Right renal cortex interstitium (tissue), 3 donors: ENCODE measurements at places on chromosomes 16 and 17.

- DNase-seq, result no peak
Observed at GRCh38 chr16:14132696-14133048, 61.6 kb downstream of the MRTFB start.

DNA sequence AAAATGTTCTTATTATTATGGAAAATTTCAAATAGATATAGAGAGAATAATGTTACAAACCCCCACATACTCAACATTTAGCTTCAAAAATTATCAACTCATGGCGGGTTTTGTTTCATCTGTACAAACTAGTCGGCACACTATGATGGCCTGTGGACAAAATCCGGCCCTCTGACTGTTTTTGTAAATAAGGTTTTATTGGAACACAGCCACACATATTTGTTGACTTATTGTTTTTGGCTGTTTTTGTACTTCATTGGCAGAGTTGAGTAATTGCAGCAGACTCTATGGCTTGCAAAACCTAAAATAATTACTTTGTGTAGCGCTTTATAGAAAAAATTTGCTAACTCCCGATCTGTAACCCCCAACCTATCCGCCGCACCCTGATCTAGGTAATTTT lies 41.4 kb upstream of the CLEC18A start:
- no peak for DNase-seq

- DNase-seq, result peak; percentile 18
Observed at GRCh38 chr17:38322156-38322779, 21.5 kb downstream of the GPR179 start.

DNA sequence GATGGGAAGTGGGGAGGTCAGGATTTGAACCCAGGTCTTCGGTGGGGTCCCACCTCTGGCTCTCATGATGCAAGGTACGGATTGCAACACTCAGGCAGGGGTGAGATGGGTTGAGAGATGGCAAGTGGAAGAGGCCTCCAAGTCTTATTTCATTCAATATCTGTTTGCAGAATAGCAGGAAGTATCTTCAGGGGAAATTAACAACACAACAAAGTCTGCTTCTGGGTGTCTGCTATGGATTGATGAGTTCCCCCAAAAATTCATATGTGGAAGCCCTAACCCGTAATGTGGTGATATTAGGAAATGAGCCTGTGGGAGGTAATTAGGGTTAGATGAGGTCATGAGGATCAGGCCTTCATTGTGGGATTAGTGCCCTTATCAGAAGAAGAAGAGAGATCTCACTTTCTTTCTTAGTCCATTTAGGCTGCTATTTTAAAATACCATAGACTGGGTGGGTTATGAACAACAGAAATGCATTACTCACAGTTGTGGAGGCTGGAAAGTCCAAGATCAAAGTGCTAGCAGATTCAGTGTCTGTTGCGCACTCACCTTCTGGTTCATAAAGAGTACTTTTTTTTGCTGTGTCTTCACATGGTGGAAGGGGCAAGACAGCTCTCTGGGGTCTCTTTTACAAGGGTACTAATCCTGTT lies 4.4 kb upstream of the CD300H start:
- no peak for DNase-seq

DNA sequence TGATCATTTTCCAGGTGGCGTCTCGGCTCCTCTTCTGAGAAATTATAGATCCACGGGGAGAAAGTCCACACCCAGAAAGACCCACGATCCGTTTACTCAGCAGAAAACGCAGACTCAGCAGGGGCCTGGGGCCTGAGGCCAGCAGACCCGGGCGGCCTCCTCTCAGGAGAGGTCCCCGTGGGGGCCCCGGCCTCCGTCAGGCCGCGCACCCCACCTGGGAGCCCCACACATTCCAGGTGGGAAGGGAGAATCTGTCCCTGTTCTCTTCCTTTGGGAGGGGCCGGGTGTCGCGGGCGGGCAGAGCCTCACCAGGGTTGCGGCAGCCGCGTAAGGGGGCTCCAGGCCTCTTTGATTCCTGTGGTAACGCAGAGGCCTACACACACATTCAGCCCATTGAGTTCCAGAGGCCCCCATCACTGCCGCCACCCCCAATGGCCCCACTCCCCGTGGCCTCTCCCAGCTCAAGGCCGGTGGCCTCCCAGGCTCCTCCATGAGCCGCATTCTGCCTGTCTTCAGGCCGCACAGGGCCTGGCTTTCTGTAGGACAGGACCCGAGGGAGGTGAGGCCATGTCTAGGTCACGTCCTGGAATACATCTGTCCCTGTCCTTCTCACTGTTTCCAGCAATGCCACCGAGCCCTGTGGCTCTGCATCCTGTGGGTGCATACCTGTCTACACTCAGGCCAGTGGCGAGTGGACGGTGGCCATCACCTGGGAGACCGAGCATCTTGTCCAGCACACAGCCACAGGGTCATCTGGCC lies 1.6 kb upstream of the IGFALS start:
- DNase-seq, result no peak

DNA sequence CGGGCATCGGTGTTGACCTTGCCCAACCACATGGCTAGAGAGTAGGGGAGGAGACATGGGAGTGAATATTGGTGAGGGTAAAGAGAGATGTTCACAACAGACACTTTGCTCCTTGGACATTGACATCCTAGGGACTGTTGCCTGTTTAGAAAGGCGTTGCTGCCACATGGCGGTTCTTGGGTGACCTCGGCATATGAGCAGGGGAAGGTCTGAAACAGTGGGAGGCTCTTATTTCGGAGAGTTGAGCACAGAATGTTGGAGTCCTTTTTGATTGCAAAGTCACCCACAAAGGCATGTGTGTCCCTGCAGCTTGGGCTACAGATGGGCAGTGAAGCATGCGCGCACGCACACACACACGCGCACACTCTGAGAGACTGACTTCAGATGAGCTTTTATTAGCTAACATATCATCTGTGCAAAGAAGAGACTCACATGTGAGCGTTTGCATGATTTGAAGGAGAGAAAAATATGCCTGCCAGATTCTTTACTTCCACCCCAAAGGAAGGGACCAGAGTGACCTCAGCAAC lies 104.4 kb downstream of the SHISA9 start:
- DNase-seq, result no peak

DNA sequence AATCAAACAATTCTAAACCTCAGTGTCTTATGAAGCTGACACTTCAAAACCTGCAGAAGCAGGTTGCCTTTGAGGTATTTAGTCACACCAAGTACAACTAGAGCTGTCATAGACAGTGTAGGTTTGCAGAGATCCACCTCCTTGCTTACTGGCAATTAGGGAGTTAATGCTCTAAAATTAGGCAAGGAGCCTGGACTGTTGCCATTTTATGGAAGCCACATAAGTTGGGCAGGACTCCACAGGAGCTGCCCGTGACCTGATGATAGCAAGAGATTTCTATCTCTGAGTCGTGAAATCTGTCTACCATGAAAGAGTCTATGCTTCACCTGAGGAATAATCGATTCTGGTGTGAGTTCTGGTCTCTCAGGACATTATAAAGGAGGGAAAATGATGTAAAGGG lies 8.9 kb downstream of the EME1 start:
- no peak for DNase-seq

DNA sequence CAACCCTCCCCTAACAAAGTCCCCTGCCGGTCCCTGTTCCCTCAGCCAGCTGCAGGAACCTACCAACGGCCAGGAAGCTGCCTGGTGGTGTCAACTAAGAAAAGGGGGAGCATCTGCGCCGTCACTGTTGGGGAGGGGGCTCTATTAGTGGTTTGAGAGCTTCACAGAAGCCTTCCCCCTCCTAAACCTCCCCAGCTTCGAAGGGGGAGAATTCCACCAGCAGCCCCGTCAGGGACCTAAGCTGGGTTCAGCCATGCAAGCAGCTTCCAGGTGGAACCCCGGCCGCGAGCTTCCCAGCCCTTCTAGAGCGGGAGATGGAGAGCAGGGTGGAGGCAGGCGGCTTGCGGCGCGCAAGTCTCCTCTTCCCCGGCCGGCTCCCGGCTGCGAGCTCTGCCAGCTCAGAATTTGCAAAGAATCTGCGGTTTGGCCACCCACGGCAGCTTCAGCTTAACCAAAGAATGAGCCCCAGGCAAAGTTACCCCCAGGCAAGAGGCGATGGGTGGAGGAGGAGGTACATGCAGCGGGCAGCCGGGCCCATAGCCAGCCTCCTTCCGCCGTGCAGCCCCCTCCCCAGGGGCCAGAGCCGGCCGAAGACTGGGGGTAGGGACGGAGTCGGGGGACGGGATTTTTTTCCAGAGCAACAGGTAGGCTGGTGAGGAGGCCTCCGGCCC lies 33.7 kb downstream of the DDX19A start:
- no peak for DNase-seq

DNA sequence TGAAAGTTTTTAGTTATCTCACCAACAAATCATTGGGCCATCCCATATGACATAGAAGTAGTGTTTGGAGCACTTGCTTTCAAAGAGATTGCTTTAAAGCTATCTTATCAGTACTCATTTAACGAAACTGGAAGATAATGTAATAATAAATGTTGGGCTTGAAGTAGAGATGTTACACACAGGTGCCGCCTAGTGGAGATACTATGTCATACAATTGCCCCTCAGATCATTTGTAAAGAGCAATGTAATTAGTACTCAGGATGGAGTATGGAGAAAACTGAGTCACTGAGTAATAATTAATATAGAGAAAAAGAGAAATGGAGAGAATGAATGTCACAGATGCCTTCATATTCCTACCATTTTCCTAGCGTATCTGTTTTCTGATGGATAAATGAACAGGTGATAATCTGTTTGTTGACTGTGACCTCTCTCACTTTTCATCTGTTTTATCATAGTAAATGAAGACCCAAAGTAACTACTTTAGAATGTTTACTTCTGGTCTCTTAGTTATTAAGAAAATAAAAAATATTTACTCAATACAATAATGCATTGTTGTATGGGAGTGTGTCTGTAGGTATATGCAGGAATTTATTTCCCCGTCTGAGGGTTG lies 80.4 kb downstream of the EFCAB5 start:
- no peak for DNase-seq

GRCh38 chr16:12458591-12459358 lies 344.9 kb downstream of the CPPED1 start:
- no peak for DNase-seq

- no peak for DNase-seq
Observed at GRCh38 chr17:38981636-38982035, 14.4 kb upstream of the FBXO47 start.

DNA sequence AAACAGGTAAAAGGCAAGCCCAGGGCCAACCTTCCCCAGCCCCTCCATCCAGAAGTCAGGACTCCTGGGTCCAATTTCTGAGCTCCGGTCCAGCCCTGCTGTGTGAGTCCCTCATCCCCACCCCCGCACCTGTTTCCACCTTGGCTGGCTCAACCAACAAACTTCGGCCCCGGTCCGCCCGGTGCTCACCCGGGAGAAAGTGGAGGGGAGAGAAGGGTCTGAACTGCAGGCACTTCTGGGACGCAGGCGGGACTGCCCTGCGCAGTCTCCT lies 541 bp downstream of the RHBDF2 start:
- no peak for DNase-seq

GRCh38 chr17:63685041-63685440 lies 14.9 kb downstream of the LIMD2 start:
- no peak for DNase-seq

DNA sequence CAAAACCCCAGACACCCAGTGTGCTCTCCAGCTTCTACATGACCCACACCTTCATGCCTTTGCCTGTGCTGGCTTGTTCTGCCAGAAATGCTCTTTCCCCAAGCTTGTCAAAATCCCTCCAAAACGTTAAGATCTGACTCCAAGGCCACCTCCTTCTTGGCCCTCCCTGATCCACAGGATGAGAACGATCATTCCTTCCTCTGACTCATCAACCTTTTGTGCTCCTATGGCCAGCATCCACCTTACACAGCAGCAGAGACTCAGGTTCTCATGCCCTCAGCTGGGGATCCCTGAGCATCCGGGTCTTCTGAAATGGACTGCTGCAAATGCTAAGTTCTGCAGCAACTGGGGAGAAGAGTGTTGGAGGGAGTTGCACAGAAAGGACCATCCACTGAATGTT lies 2.9 kb downstream of the ZBTB4 start:
- DNase-seq, result no peak

DNA sequence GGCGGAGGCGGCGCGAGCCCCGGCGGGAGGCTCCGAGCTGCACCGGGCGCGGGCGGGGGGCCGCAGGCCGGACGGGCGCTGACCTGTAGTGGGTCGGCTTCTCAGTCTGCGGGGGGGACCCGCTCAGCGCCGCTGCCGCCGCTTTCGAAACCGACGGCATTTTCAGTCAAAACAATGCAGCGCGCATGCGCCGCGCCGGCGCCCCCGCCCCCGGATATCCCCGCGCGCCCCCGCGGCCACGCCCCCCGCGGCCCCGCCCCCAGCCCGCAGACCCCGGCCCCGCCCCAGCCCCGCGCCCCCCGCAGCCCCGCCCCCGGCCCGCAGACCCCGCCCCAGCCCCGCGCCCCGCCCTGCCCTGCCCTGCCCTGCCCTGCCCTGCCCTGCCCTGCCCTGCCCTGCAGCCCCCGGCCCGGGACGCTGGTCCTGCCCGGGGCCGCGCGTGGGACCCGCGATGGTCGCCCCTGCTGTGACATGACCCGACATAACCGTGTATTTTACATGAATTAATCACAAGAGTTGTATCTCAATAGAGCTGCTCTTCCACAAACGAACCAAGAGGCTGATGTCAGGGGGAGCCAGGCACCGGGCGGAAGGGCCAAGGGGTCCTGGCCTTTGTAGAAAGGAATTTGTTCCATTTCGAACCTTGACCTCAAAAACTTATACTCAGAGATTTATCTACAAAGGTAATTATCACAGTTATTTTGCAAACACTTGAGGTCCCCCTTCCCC lies at the start of gene UNKL:
Gene UNKL, minus strand, starts transcription at position 173 of the 729 bp plus-strand sequence. Its CDS starts 13 bp downstream, at position 160.
- DNase-seq, result no peak

DNA sequence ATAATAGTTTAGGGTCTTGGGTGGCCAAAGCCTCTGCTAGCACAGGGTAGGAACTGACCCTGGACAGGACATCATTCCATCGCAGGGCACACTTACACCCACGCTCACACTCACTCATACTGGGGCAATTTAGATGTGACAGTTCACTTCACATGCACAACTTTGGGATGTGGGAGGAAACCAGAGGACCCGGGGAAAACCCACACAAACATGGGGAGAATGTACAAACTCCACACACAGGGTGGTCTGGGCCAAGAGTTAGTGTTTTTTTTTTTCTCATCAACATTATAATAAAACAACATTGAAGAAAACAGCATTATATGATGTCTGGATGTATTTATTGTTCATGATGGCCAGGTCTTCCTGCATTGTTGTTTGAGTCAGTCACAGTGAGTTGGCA lies 93.6 kb downstream of the CDH13 start:
- DNase-seq, result no peak

GRCh38 chr17:68613739-68614298 lies 12.7 kb upstream of the FAM20A start:
- no peak for DNase-seq

DNA sequence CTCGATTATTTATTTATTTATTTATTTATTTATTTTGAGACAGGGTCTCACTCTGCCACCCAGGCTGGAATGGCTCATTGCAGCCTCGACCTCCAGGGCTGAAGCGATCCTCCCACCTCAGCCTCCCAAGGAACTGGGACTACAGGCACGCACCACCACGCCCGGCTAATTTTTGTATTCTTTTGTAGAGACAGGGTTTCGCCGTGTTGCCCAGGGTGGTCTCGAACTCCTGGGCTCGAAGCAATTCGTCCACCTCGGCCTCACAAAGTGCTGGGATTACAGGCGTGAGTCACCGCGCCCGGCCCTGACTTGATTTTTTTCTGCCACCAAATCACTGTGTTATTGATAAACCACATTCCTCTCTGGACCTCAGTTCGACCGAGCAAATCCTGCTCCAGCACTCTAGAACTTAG lies 758 bp upstream of the RPL23A start:
- no peak for DNase-seq
